ENCODE measurements at places on chromosomes 3 and 15.

GRCh38 chr3:131079086-131079485 is 52.4 kb downstream of the NEK11 start:
- DNase-seq = no peak

DNA sequence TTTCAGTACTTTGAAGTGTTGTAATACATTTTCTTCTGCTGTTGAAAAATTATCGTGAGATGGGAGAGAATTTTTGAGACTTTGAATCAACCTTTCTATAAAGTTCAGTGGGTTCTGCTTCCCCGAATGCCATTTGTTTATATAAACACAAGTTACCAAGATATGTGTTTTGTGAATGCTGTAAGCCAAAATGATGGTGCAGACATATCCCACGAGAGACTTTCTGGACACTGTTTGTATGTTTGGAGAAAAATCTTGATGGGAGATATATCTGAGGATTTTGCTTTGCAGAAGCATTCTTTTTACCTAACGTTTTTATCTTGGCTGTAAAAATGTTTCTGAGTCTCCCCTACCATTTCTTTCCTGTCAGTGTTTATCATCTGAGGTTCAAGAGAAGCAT is 526.6 kb upstream of the ZNF717 start:
- no peak for DNase-seq

- no peak for DNase-seq
These were observed 49.1 kb downstream of the FBN1 start for GRCh38 chr15:48596415-48596814.

- DNase-seq = no peak
These were observed 47.0 kb upstream of the FSTL1 start for GRCh38 chr3:120497818-120498217.

DNA sequence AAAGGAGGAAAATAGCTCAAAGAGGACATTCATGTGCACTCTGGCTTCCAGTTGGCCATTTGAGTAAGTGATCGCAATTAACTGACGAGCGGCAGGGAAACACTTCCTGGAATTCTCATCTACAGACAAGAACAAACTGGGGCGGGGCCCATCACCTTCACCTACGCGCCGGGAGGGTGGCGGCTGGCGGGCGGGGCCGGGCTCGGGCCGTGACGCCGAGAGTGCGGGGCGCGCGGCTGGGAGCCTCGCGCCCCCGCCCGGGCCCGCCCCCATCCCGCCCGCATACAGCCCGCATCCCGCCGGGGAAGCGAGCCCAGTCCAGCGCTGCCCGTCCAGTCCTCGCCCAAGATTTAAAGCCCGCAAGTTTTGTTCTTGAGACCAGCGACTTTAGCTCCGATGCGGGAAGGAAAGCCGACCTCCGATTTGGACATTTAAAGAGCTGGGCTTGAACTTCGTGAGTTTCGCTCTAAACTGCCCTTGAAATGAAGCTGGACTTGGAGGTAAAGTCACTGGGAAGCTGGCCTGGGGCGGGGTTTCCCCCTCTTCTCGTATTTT is at the start of gene B3GNT5:
Gene B3GNT5 (plus strand): TSS at position 281 of the 555 bp plus-strand sequence. CDS start 16,546 bp downstream, outside the sequence.
- DNase-seq = peak; percentile 59
